ENCODE measurements at places on chromosomes 12 and 14. TPM values are rescaled to one million over a fixed set of nuclear protein-coding genes. Genes with fewer than 3 reads are reported as not detected.

GRCh38 chr12:65895759-65896656 is 71.7 kb downstream of the HMGA2 start:
- no peak for DNase-seq

DNA sequence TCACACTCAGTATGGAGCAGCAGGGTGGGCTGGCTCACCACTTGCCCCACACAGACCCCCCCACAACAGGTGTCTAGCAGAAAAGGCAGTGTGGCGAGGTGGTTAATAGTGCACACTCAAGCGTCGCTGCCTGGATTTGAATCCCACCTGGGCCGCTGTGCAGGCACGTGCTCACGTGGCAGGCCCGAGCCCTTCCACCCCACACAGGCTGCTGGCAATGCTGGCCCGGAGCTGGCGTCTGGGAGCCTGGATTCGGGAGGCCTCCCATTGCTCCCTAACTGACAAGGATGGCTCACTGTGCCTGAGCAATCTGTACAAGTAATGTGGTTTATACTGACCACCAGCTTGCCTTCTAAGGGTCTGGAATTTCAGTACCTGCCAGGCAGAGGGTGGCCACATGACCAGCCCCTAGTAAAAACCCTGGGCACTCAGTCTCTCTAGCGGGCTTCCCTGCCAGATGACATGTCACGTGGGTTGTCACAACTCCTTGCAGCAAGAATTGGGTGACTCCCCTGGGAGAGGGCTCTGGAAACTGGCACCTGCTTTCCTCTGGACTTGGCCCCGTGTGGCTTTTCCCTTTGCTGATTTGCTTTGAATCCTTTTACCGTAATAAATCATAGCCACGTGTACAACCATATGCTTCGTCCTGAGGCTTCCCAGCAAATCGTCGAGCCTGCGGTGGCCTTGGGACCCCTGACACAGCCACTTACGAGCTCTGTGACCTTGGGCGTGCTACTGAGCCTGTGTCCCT is 72.8 kb downstream of the SCARB1 start:
- no peak for DNase-seq

GRCh38 chr12:28817524-28817923 is 331.6 kb upstream of the FAR2 start:
- DNase-seq, result no peak

The DPY19L2 gene
- 11.2 TPM for polyA plus RNA-seq

The CLEC2D gene
- 8.1 TPM for polyA plus RNA-seq

The AQP2 gene
- not detected for polyA plus RNA-seq

The CLEC4C gene
- polyA plus RNA-seq, result not detected

DNA sequence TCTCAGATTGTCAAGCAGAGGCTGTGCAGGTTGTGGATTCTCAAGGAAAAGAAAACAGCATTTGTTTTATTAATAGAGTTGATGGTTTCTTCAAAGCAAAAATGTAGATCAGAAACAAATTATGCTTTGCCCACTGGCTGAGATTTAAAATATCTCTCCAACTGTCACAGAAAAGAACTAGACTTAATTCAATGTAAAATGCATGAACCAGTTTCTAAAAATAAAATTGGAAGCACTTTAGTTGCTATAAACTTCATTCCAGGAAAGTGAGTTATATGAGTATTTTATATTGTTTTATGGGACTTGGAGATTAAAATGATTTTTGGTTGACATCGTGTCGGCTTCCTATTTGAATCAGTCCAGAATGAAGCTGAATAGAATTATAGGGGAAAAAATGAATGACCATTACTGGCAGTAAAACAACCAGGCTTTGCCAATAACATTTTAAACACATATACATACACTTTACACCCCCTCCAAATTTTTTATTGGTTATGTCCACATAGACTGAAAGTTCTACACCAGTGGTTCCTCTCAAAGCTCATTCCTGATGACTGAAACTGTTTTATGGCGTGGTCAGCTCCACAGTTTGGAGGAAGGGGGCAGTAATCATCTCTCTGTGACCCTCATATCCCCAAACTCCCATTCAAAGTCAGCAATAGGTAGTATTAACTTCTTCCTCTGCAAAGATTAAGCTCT is 55.5 kb upstream of the DAAM1 start:
- peak; percentile 64 for DNase-seq

DNA sequence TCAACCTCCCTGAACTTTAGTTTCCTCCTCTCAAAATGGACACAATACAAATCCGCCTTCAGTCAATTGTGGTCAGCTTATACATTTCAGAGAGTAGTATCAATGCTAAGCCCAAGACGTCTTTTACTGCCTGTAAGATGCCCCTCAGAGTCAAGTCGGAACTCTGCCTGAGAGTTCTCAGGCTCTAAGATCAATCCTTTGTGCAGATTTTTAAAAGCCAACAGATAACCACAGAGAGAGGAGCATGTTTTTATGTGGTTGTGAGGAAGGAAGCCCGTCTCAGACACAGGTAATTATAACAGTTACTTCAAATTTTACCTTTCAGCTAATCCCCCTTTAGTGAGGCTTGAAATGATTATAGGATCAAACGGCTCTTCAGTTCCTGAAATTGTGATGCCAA is 91.6 kb downstream of the HELB start:
- DNase-seq, result no peak

DNA sequence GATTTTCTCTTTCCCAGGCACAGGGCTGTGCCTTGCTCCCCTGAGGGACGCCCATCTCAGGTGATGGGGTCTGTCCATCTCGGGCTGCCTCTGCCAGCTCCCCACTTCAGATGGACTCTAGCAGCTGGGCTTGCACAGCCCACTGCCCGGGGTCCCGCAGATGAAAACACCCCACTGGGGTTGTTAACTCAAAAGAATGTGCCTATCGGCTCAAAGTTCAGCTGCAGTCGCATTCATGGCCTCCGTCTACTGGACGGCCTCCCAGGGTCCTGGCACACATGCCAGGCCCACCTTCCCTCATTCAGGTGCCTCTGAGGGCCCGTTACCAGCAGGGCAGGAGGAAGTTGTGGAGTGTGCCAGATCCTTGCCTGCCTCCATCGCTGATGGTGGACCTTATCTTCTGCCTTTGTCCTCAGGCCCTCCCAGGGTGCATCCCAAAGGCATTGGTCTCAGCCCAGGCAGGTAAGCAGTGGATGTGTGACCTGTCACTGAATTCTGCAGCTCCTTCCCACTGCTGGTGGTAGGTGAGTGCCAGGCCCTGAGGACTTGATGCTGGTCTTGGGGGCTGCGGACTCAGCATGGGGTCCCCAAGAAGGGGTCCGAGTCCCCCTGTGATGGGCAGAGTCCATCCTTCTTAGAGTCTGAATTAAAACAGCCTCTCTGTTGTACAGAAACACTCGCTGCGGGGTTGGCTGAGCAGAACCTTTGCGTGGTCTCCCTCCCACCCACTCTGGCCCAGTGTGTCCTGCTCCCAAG is 324.6 kb upstream of the DIO3 start:
- no peak for DNase-seq

- DNase-seq, result no peak
Measured at GRCh38 chr12:42308390-42308789, 17.5 kb downstream of the ZCRB1 start.

Data from hindlimb muscle (tissue), 1 donor.